ENCODE measurements at places on chromosomes 2 and 18.

GRCh38 chr18:67386032-67386431 is 130.5 kb downstream of the DSEL start:
- DNase-seq: no peak

GRCh38 chr2:127004893-127005600 is 101.9 kb downstream of the BIN1 start:
- no peak for DNase-seq

- DNase-seq: no peak
These were observed 182.4 kb upstream of the ETAA1 start for GRCh38 chr2:67214585-67215185.

GRCh38 chr2:224799691-224800090 is 83.5 kb upstream of the CCDC195 start:
- DNase-seq: no peak

DNA sequence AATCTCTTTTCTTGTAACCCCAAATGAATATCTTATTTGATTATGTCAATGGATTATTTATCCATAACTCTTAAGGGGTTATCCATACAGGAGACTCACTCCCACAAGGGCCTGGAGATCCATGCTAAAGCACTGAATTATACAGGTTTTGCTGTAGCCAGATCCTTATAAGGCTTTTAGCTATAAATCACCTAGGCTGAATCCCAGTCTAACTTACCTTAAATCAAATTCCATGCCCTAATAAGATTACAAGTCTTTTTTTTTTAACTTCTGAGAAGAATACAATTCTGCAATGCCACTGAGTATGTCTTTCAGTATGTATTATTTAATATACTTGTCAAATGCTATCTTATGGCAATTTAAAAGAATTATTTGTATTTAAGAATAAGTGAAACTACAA is 340.5 kb downstream of the NBAS start:
- DNase-seq: no peak

DNA sequence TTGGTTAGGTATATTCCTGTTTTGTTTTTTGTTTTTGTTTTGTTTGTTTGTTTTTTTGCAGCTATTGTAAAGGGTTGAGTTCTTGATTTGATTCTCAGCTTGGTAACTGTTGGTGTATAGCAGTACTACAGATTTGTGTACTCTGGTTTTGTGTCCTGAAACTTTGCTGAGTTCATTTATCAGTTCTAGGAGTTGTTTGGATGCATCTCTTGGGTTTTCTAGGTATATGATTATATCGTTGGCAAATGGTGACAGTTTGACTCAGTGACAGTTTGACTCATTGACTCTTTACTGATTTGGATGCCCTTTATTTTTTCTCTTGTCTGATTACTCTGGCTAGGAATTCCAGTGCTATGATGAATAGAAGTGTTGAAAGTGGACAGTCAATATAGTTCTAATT is 53.7 kb downstream of the APLF start:
- no peak for DNase-seq

GRCh38 chr18:74963820-74964446 is 245.0 kb downstream of the PTGR3 start:
- no peak for DNase-seq

- no peak for DNase-seq
These were observed 2.5 kb downstream of the KCNF1 start for GRCh38 chr2:10914272-10914693.

GRCh38 chr2:9153643-9153980 is 53.0 kb upstream of the ASAP2 start:
- DNase-seq: no peak

DNA sequence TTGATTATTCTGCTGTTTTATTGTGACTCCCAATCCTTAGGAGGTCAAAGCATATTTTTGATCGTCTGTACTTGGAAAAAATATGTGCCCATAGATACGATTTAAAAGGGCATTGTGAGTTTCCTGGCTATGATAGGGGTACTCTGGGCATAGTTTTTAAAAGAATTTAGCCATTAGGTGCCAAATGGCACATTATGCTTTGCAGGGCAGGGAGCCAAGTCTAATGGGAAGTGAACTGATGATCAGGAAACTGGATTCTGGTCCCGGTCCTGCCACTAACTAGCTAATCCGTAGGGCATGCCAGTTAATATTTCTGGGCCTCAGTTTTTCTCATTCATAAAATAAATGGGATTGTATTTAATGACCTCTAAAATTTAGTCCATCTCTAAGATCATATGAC is 189.3 kb downstream of the LTBP1 start:
- DNase-seq: no peak

- no peak for DNase-seq
These were observed 69.9 kb downstream of the CTAGE1 start for GRCh38 chr18:22347606-22348511.

- DNase-seq: no peak
These were observed 77.1 kb upstream of the UGP2 start for GRCh38 chr2:63764630-63765029.

DNA sequence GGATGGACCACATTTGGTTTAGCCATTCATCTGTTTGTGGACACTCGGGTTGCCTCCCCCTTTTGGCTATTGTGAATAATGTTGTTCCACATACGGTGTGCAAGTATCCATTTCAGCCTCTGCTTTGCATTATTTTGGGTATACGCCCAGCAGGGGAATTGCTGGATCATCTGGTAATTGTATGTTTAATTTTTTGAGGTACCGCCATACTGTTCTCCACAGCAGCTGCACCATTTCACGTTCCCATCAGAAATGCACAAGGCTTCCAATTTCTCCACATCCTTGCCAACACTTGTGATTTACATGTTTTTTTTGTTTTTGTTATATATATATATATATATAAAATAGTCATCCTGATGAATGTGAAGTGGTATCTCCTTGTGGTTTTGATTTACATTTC is 54.6 kb upstream of the TWIST2 start:
- DNase-seq: no peak

GRCh38 chr2:217555081-217555876 is 447.5 kb downstream of the TNS1 start:
- DNase-seq: no peak

GRCh38 chr18:3626929-3627458 is 177.0 kb downstream of the TGIF1 start:
- DNase-seq: no peak

DNA sequence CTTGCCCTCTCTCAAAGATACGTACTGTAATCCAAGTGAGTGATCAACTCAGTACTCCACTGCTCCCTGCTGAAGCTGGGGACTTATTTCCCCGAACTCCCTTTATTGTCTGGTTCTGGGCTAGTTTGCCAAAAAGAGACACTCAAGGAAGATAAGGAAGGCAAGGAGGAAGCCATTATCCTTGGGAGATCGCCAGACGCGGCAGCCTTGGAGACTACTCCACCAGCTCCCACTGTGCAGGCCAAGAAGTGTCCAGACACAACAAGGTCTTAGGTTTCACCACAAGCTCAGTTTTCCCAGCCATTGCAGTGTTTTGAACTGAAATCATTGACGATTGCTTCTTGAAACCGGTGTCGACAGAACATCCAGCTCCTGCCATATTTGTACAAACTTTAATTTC is 439.6 kb upstream of the UBE2E3 start:
- DNase-seq: no peak

- DNase-seq: no peak
These were observed 68.0 kb upstream of the RIOK3 start for GRCh38 chr18:23384778-23385736.

DNA sequence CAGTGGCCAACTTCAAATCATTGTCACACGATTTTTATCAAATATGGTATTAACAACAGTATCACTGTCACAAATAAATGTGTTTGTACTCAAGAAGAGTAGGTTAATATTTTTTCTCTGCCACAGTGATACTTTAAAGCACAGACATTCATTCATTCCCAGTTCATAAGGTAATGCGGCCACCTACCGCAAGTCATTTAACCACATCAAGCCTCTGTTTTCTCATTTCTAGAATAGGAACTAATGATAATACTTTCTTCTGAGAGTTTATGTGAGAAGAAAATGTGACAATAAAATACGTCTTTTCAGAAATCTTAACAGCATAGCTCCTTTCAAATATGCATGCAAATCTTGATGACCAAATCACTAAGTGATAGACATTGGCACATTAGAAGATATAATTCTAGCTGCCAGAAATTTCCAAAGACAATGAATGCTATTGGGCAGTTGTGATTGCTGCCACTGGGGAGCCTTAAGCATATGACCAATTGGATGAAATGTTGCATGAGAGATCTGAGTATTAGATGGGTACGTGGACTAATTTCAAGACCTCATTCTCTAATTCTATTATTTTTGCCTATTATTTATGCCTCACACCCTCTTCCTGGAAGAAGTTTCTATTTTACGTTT is 430.9 kb downstream of the PID1 start:
- DNase-seq: no peak

- DNase-seq: no peak
These were observed 766.8 kb upstream of the FAM98A start for GRCh38 chr2:34365932-34366331.

- no peak for DNase-seq
These were observed 18.4 kb upstream of the YES1 start for GRCh38 chr18:830315-830901.

DNA sequence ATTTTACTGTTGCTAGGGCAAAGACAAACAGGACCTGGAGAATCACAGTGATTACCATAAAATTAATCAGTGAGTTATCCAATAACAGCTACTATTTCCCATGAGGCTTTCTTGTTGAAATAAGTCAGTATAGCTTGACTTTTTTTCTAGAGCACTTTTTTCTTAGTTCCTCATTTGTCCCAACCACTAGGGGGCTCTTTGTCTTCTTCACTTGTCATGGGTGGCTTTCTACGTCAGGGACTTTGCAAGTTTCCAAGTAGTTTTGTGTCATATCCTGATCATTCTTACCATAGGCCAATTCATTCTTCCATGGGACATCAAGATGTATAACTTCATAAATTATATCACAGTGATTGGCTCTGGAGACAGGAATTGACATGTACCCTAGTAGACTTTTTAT is 1019.6 kb upstream of the PIK3C3 start:
- DNase-seq: peak; percentile 4

DNA sequence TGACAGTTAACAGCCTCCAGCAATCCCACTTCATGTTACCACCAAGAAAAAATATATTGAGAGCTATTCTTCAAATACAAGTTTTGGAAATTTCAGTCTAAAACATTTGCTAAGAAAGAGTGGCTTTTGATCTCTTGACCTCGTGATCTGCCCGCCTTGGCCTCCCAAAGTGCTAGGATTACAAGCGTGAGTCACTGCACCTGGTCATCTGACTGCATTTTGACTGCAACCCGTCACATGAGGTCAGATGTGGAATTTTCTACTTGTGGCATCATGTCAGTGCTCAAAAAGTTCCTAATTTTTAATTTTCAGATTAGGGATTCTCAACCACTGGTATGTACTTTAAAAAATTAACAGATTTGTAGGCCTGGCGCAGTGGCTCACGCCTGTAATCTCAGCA is 9.1 kb upstream of the CLK1 start:
- DNase-seq: no peak

DNA sequence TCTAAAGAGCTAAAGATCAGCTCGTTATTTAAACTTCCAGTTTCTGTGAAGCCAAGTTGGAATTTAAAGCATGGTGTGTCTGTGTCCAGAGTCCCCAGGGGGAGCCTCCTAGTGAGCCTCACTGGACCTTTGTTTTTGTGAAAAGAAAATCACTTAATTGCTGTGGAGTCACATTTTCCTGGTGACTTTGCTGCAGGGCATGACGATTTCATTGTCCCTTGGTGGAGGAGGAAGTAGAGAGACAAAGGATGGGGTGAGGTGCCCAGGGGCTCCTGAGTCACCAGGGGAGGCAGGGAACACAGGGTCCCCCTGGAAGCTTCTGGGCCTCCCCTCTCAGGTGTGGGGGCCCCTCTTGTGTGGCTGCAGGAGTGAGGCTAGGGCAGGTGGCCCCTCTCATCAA is 19.7 kb downstream of the ATP6V1C2 start:
- DNase-seq: no peak

GRCh38 chr2:44152865-44153669 is 15.6 kb upstream of the PPM1B start:
- DNase-seq: no peak

DNA sequence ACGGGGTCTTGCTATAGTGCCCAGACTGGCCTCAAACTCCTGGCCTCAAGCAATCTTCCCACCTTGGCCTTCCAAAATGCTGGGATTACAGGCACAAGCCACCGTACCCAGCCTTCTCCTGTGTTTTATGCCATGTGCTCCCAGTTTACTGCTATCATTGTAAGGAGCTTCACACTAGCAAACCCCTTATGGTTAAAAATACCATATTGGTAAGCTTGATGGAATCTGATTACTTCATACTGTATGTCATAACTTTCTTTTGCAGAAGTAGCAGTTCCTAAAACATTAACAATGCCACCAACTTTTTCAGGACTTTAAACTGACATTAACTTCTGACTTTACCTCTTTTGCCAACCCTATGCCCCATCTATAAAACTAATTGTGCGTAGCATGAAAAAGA is 36.2 kb downstream of the HAT1 start:
- no peak for DNase-seq

DNA sequence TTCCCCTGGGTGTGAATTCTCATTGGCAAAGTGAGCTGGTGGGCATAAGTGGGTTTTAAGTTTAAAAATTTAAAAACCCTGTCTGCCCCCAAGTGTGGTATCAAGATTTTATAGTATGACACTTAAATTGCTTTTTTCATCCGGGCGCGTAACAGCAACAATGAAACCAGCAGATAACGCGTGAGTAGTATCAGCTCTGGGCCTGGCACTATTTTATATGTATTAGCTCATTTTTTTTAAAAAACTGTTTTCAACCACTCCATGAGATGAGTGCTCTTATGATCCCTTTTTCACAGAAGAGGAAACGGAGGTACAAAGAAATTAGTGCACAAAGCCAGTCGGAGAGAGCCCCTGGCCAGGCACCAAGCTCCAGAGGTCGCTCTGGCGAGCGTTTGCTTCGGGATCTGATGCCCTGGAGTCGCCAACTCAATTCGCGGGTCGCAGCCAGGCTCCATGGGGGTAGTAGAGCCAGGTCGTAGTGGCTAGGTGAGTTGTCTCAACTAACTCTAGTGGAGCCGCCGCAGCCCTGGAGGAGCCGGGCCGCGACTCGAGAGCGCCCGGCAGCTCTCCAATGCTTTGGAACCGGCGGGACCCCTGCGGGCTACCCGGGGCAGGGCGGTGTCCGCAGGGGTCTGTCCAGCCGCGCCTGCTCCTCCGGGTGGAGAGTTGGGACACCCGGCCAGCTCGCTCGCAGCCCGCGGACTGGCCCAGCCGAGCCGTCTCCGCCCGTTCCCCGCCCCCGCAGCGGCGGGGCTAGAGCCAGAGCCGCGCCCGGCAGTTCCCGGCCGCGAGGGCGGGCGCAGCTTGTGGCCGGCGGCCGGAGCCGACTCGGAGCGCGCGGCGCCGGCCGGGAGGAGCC is at the start of gene IL1R1:
IL1R1 (plus strand) TSS at position 777 of the 859 bp plus-strand sequence. CDS start 14,979 bp downstream, outside the sequence.
- no peak for DNase-seq

DNA sequence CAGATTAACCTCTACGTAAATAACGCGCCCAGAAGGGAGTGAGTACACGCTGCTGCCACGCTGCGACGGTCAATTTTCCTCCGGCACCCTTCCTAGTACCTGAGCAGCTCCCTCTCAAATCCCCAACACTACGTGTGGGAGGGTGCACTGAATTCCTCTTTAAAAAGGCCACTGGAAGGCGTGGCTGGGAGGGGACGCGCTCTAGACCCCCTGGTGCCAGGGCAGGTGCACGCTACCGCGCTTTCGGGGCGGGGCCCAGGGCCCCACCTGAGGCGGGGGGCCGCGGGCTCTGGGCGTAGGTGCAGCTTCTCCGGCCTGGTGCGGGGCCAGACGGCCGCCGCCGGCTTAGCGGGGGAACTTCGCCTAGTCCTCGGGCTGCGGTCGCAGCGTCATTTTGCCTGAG is 668 bp upstream of the ANKRD12 start:
- DNase-seq: no peak

- DNase-seq: no peak
These were observed 45.4 kb upstream of the EFEMP1 start for GRCh38 chr2:55968941-55969340.

Data from GM12878 (cell line).